ENCODE measurements at places on chromosomes 3 and 15.

DNA sequence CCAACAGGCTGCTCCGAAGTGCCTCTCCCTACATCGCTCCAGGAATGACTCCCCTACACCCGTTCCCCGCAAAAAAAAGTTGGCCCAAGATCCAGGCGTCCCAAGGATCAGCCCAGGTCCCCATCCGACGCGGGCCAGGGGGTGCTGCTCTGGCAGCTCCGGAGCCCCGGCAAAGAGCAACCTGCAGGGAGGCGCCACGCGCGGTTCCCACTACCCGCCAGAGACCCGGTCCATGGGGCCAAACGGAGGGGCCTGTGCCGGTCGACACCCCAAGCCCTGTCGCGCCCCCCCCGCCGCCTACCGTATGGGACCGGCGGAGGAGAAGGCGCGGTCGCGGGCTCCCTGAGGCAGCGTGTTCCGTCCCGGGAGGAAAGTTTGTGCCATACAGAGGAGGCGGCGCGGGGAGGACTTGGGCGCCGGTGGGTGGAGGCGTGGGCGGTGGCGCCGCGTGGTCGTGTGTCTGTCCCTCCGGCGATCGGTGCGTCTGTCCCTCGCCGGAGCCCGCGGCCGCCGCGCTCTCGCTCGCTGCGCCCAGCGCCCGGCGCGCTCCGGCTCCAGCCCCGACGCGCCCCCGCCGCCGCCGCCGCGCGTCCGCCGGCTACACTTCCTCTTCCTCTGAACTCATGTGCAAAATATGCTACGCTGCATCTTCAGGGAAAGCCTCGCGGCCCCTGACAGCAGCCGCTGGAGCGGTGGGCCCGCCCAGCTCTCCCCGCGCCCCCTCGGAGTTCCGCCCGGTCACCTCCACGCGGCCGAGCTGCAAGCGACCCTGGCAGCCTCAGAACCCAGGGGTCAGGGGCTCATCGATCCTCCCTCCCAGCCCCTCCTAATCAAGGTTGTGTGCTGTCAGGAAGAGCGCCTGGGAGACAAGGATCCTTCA lies at the start of gene RFTN1:
Gene RFTN1 (minus strand): TSS at position 559 of the 880 bp plus-strand sequence. CDS start 19,830 bp downstream, outside the sequence.
- DNase-seq, result peak; percentile 80

GRCh38 chr15:77674327-77674726 lies 41.6 kb upstream of the LINGO1 start:
- DNase-seq, result no peak

DNA sequence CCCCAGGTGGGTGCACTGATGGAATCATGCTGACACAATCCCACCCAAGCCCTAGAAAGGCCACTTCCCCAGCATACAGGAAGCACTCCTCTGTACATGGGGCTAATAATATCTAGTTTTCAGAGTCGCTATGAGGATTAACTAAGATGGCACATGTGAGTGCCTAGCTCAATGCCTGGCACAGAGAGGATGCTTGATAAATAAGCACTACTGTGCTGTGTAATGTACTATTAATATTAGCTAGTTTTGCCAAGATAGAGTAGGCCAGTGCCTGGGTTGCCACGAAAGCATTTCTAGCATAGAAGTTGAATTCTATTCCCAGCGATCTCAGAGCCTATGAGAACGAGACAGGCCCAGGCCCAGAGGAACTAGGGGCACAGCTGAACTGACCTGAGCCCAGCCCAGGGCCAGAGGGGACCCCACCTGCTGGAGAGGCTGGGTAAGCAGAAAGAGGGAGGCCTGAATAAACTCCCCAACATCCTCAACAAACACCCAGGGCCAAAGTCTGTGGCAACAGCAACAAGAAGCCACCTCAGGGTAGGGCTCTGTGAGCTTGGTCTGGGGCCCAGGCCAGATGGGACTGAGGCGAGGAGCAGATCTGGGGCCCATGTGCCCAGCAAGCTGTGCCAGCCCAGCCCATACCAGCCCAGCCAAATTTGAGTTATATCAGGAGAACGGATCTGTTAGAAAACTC lies 7.6 kb upstream of the SEMA7A start:
- DNase-seq, result no peak

- no peak for DNase-seq
These were observed 2.0 kb downstream of the RASGRF1 start for GRCh38 chr15:79088426-79089205.

DNA sequence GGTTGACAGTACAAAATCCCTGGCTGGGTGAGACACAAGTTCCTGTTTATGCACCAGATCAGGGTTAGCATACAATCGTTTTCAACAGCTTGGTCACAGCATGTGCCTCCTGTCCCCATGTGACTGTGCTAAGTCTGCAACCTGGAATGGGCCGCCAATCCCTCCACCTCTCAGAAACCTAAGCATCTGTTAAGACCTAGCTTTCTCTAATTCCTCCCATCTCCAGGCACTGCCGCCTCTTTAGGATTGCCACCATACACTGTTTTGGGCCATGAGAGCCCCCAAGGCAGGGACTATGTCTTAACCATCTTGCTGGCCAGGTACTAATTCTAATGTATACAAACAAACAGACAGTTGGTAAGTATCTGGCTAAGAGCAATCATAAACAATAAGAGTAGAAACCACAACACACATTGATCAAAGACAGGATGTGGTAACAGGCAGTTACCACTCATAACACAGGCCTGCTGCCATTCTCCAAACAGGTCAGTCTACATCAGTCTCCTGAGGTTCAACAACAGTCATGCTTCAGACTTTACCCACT lies 25.6 kb downstream of the SEC22C start:
- no peak for DNase-seq

GRCh38 chr3:144391236-144391635 lies 419.6 kb downstream of the DIPK2A start:
- no peak for DNase-seq

GRCh38 chr3:149579838-149580542 lies 77.8 kb downstream of the WWTR1 start:
- peak; percentile 63 for DNase-seq

DNA sequence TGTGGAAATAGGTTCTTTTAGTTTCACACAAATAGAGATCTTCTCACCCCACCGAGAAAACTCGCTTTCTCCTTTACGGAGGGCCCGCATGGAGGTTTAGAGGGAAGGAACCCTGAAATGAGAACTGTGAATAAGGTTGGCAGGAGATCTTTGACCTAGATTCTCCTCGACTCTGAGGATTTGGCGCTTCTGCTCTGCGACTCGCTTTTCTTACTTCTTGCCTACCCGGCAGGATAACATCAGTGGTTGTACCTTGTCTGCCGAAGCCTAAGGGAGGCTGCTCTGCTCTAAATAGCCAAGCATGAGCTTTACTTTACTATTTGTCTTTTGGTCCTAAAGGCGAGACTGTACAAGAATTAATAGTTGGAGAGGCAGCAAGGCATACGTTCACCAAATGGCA lies 473.3 kb upstream of the TPRG1 start:
- DNase-seq, result no peak

GRCh38 chr3:97981886-97982285 lies 9.7 kb upstream of the RIOX2 start:
- no peak for DNase-seq

DNA sequence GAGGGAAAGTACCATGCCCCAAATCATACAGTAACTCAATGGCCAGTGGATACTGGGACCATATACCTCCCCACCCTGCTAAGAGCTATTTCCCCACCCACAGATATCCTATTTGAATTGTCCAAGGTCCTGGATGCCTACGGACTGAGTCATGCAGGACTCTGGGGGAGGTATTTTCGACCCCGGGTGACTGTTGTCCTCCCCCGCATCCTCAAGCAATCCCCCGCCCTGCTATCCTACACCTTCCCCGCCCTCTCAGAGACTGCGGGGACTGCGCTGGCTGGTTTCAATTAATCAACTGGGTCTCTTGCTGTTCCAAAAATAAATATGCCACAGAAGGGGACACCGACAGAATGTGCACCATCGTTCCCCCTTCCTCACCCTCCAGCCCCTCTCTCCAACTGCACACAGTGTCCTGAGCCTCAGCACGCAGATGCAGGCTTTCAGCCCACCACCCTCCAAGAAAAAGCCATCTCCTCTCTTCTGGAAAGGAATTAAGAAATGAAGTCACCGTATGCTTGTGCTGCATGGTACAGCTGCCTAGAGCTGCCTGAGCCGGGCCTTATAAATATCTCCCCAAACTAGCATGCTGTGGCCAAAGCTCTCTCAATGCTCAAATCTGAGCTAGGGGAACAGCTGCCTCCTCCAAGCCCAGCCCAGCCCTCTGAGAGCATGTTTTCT lies 8.1 kb downstream of the CAV3 start:
- peak; percentile 96 for DNase-seq

GRCh38 chr3:171648069-171648468 lies 162.2 kb downstream of the PLD1 start:
- DNase-seq, result no peak

DNA sequence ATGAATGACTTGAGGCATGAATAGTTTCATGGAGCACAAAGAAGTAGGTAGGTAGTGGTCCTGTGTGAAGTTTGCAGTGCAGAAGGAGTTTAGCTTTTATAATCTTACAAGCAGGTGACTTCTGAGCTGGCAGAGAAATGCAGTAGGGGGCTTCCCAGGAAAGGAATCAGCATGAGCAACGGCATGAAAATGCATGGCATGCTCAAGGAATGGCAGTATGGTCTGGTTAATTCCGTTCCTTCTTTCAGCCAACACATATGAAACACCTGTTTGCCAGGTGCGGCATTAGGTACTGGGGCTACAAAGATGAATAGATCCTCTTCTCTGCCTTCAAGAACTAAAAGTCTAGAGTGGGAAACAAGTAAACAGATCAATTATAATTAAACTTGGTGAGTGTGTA lies 138.0 kb upstream of the BHLHE40 start:
- DNase-seq, result no peak

- no peak for DNase-seq
These were observed 40.3 kb downstream of the ERICH6 start for GRCh38 chr3:150663461-150663860.

DNA sequence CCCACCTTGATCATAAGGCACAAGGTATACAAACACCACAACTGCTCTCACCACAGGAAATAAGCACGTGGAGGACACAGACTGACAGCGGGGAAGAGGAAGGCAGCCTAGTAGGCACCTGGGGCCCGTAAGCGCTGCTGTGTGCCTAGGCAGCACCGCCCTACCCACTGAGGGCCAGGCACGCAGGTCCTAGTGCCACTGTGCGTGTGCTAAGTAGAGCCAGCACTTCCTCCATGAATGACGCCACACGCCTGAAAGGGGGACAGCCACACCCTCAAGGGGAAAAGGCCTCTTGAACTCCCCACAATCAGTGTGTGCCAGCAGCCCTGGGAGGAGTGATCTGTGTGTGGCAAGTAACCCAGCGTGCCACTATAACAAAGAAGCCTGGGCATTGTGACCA lies 73.0 kb downstream of the ATP1B3 start:
- no peak for DNase-seq

DNA sequence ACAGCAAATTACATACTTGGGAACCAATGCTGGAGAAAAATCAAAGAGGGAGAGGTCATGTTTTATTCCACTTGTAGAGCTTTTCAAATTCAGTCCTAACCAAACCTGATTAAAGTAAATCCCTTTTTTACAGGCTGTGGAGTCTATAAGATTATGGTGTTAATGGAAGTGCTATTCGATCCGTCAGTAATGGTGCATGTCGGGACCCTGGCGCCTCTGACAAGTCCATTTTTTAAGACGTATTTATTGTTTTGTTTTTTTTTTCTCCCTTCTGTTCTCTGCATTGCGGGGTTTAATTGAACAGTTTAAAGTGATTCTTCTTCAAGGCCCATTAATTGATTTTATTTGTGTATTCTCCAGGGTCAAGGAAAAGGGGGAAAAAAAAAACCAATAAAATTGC lies 725.9 kb downstream of the TUSC7 start:
- no peak for DNase-seq

DNA sequence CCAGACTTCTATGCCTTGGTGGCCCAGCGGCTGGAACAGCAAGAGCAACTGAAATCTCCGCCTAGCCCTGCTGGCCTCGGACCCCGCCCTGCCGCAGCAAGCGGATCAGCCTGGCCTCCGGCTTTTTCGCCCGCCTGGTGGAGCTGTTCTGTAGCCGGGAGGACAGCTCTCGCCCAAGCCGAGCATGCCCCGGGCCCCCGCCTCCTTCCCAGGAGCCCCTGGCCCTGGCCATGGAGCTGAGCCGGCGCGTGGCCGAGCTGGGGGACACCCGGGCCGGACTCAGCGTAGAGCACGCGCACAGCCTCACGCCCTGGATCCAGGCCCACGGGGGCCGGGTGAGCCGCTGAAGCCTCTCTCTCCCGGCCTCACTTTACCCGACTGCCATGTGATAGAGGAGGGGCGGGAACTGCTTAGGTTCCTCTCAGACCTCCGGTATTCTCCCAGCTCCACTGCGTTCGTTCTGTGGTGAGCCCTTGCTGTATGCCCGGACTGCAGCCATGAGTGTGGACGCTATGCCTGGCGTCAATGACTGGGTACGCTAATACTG lies 24.1 kb upstream of the MRPL3 start:
- peak; percentile 59 for DNase-seq

DNA sequence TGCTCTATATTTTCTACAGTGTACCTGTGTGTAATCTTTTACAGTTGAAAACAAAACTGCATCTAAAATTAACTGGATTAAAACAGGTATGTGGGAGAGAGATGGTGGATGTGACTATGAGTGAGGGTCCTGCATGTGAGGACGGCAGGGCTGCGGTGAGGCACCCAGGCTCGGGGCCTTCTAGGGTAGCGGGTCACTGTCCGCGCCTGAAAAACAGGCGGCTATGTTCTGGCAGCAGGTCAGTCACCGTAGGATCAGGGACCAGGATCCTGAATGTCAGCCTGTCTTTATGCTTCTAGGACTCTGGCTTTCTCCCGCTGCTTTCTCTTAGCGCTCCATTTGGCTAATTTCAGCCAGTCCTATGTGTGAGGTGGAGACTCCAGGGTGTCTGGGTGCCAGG lies 12.6 kb downstream of the TMEM40 start:
- DNase-seq, result no peak

DNA sequence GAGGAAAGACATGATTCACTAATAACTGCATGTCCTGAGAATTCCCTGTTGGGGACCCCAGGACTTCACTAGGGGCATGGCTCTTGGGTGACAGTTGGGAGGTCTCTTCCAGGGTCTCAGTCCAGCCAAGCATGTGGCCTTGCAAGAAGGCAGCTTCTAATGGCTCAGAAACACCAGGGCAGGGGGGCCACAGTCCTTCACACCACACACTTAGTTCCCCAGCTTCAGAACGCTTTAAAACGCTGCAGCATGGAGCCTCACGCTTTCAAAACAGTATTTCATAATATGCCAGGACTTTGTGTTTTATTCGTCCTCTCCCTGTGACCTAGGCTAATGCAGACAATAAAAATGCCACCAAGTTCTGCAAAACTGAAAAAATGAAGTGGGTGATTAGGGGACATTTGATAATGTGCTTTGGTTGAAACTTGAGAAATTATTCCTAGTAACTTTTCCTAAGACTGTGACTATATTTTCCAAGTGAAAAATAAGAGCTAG lies 48.4 kb upstream of the LIMD1 start:
- DNase-seq, result no peak

DNA sequence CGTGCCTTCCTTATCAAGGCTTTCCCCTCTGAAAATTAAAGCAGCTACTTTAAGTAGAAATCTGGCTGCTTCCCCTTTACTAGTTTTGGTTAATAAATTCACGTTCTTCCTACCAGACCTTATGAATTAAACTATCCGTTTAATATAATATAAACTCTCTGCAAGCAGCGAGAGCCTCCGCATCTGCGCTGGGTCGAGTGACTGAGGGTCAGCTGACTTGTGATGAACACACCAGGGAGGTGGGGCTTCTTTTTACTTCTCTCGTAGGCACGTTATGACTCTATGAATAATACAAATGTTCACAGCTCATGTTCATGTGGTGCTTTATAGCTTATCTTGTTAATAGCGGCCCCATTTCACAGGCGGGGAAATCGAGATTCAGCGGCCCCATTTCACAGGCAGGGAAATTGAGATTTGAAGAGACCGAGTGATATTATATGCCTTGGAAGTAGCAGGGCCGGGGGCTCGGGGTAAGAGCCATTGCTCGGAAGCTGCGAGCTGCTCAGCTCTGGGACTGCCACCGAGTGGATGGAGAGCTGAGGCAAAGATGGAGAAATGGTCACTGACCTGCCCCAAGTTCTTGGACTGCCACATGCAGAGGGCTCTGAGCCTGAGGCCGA lies 8.3 kb downstream of the MUC4 start:
- no peak for DNase-seq

Data from EL (cell line).